ENCODE measurements at places on chromosomes 6 and 20.

DNA sequence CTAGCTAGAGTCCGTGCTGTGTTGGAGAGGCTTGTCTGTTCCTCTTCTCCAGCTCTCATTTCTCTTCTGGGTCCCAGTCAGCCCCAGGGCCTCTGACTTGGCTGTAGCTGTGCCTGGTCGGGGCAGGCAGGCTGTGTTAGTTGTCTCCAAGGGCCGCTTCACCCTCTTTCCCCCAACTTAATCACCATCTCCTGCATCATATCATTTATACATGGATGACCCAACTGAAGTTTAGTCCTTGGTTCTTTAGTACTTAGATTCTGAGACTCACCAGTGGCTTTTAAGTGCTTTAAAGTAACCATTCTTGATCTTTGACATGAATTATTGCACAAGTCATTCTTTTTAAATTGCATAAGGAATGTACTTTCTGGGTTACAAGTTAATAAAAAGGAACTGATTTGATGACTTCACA lies 127.3 kb downstream of the RTN4IP1 start:
- DNase-seq, result no peak

GRCh38 chr6:75209184-75209723 lies 3.4 kb upstream of the COL12A1 start:
- DNase-seq, result no peak

- DNase-seq, result no peak
These were observed 427.7 kb upstream of the SULF2 start for GRCh38 chr20:48212806-48213509.

DNA sequence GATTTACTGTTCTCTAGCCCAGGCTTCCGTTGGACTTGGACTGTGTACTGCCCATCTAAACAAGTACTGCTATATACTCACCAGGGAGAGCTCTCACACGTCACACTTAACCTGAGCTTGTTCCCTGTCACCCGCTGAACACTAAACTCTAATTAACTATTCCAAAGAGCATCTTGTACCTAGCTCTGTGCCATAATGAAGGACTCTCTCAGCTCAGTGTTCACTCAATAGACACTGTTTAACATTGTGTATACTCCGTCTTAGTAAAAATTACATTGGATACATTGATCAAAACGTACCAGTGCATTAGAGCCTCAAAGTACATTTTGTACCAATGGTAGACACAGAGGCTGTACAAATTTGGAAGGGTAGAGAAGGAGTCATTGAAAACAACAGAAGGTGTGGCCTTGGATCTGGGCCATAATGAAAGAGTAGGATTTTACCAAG lies 55.4 kb upstream of the EPHA7 start:
- DNase-seq, result no peak

- DNase-seq, result no peak
These were observed 185.8 kb downstream of the PHF3 start for GRCh38 chr6:63821442-63821841.

- no peak for DNase-seq
These were observed 44.7 kb downstream of the RSPH3 start for GRCh38 chr6:158955255-158955654.

GRCh38 chr6:149756261-149756636 lies 6.7 kb downstream of the PCMT1 start:
- no peak for DNase-seq

DNA sequence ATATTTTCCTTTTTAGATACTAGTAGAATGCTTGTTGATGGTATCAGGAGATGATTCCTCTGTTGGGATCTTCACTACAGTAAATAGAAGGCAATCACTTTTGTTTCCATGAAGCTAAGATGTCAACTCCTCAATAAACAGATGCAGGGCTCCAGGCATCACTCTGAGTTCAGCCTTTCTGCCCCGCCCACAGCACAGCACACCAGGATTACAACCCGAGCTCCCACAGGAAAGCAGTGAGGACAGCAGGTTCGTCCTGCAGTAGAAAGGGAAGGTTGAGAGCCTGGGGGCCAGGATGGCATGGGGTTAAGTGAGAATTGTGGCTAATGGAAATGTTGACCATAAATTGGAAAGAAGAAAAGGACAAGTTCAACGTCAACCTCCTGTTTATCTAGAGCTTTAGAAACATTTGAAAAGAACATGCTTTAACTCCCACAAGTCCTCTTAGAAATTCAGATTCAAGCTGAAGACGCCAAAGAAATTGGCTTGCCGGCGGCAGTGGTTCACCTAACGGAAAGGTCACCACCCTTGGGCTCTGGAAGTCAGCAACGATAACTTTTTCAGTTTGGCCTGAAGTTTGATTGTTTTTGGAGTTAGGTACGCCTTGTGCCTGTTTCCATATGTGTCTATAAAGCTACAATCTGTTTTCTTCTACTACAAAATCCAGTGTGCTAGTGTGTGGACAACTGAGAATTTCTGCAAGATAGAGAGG lies 144.4 kb upstream of the PDE10A start:
- DNase-seq, result no peak

GRCh38 chr20:57611586-57612311 lies 8.5 kb downstream of the ZBP1 start:
- DNase-seq, result peak; percentile 43

DNA sequence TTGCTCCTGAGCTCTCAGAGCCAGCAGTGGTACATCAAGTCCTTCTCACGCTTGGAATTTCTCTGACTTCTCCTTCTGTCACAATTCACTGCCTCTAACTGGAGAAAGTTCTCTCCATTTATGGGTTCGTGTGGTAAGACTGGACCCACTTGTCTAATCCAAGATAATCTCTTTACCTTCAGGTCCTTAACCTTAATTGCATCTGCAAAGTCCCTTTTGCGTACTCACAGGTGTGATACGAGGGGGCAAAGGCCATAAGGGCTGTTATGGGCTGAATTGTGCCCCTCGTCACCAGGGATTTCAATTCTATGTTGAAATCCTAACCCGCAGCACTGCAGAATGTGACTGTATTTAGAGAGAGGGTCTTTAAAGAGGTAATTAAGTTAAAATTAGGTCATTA lies 27.5 kb upstream of the TBC1D22B start:
- no peak for DNase-seq

GRCh38 chr6:90184334-90185298 lies 112.0 kb downstream of the BACH2 start:
- no peak for DNase-seq

DNA sequence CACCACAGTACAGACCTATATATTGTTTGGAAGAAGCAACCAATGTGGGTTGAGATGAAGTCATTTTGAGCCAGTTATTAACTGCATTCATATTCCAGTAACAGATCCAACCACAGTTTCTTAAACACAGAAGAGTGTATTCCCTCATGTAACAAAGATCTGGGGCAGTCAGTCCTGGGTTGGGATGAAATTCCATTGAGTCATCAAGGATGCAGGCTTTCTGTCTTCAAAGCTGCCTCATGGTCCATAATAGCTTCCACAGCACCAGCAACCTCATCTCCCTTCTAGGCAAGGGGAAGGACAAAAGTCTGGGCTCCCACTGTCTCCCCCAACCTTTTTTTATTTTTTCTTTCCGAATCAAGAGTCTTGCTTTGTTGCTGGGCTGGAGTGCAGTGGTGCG lies 2.9 kb upstream of the SOD2 start:
- DNase-seq, result no peak

DNA sequence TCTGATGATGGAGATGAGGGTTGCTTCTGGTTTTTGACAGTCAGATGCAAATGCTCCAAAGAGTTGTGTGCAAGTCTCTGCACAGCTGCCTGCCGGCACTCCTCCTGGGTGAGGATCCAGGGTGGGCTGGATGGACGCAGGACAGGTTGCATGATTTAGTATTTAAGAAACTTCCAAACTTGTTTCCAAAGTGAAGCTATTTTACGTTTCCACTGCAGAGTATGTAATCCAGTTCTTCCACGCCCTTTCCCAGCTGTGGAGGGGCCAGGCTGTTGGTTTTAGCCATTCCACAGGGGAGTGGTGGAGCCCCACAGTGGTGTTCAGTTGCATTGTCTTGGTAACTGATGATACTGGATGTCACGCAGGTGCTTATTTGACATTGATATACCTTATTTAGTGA lies 157.3 kb downstream of the THBS2 start:
- DNase-seq, result no peak

DNA sequence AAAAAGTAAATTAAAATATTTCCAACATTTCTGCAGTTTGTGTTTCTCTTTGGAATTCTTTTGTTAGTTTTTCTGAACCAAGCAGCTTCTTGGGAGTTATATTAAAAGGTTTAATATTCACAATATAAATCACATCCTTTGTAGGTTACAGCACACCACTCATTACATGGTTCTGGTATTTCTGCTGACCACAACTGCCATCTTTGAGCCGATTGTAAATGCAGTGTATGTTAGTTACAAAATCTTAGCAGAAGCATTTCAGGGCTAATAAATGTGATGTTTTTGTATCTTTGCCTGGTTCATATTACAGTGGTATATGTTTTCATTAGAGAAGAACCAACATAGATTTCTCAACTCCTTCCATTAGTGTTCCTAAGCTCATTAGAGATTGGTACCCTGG lies 19.1 kb upstream of the TSHZ2 start:
- no peak for DNase-seq

GRCh38 chr6:25130518-25130917 lies 148.7 kb upstream of the CARMIL1 start:
- no peak for DNase-seq

DNA sequence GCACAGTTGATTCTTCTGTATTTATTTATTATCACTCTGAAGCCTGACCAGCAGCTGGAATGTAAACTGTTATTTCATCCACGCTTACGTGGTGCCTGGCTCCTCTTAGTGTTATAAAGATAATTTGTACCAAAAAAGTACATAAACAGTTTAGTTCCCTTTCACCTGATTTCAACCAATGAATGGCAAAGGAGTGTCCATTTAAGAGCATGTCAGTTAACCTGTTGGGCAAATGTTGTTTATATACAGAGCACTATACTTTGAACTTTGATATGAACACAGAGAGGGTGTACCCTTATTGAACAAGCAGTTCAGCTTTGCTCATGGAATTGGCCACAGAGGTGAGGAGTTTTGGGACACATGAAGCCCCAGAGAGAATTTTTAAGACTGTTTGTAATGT lies 7.2 kb upstream of the CTCFL start:
- no peak for DNase-seq

DNA sequence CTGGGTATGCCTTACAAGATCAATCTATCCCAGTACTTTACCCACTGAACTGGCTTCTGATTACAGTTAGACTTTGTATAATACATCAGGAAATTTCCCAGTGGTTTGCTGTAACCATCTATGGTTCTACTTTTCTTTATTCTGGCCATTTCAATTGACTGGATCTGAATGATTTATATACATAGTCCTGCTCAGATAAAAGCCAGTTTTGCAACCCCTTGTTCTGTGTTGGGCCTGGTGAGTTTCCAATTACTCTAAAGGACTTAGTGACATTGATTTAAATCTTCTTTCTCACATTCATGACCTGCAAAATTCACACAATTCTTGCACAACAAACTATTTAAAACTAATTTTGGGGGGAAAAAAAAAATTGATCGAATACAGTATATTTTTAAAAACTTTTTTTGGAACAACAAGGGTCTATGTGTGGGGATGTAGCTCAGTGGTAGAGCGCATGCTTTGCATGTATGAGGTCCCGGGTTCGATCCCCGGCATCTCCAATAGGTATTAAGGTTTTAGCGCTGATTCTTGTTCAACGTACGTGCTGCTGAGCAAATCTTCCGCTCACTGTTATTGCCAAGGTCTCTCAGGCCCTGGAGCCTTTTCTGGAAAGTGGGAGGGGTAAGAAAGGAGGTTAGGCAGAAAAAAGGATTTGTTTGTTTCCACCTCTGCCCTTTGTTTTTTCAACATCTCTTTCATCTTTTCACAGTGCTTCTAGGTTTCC lies 117.5 kb downstream of the GPX5 start:
- no peak for DNase-seq

GRCh38 chr20:18663932-18664331 lies 76.1 kb downstream of the DTD1 start:
- no peak for DNase-seq

DNA sequence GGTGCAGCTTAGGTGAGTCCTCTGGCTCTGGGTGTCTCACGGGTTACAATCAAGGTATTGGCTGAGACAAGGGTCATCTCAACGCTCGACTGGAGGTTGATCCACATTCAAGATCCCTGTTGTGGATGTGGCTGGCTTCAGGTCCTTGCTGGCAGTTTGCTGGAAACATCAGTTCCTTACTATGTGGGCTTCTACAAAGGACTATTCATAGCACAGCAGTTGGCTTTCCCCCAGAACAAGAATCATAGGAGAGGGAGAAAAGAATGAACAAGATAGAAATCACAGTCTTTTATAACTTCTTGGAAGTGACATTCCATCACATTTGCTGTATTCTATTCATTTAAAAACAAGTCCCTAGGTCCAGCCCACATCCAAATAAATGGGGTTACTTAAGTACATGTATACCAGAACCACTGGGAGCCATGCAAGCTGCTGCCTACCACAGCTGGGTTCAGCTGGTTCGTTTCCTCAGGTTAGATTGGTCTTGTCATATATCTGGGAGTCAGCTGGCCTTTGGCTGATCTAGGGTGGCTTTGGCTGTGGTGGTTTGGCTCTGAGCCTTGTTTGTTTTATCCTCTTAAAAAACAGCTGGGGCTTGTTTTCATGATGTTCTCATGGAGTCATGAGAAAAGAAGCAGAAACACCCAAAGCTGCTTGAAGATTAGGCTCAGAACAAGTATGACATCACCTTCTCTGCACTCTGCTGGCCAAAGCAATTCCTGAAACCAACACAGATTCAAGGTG lies 433.2 kb upstream of the SPTLC3 start:
- no peak for DNase-seq

DNA sequence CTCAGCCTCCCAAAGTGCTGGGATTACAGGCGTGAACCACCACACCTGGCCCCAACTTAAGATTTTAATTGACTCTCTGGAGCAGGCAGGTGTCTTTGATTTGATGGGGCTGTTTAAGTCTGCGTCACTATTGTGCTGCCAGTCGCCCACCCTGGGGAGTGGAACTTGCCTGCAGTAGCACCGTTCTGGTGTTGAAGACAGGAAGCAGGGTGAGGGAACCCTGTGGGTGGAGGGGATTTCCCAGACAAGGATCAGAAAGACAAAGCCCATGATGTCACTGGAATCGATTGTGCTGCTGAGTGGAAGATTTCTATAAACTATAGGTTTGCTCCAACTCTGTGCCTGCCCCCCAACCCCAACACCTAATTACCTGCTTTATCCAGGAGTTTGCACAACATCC lies 11.0 kb downstream of the ALDH8A1 start:
- DNase-seq, result peak; percentile 85

DNA sequence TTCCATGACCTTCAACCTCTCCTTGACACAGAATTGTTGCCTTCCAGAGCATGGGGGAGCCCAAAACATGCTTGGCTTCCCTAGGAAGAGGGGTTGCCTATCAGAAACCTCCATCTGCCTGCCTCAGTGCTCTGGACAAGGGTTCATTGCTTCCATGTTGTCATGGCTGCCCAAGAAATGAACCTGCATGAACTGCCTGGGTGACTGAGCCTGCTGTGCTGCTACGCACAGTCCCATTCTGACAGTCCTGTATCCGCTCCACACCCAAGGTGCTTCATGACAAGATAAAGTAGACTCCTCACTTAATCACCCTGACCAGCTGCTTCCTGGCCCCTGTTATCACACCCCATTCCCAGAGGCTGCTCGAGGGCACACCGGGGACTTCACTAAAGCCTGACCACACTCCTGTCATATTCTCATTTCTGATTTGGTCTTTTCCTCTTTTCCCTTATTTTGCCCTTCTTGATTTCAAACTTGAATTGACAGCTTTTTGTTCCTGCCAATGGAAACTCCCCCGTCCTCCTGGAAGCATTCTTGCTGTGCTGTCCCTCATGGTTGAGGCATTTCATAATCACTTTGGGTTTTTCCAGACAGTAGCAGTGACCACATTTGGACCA lies 31.9 kb downstream of the GMPR start:
- DNase-seq, result no peak
